Left hindlimb (tissue), 1 donor: ENCODE measurements at places on chromosomes 2 and 18.

GRCh38 chr2:68822207-68822872, 48.9 kb downstream of the BMP10 start:
- DNase-seq = no peak

DNA sequence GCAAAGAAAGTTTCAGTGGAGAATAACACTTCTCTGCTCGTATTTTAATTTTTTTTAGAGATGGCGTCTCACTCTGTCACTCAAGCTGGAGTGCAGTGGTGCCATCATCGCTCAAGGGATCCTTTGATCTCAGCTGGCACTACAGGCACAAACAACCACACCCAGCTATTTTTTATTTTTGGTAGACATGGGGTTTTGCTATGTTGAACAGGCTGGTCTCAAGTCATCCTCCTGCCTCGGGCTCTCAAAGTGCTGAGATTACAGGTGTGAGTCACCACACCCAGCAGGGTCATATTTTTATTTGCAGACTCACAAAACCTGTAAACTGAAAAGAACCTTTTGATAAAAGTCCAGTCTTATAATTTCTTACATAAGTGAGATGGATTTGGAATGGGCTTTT, 2.6 kb downstream of the TRAK2 start:
- DNase-seq = no peak

- no peak for DNase-seq
Observed at GRCh38 chr18:61860302-61860701, 32.5 kb downstream of the RNF152 start.

- DNase-seq = no peak
Observed at GRCh38 chr2:208097313-208097712, 27.0 kb downstream of the CRYGD start.

DNA sequence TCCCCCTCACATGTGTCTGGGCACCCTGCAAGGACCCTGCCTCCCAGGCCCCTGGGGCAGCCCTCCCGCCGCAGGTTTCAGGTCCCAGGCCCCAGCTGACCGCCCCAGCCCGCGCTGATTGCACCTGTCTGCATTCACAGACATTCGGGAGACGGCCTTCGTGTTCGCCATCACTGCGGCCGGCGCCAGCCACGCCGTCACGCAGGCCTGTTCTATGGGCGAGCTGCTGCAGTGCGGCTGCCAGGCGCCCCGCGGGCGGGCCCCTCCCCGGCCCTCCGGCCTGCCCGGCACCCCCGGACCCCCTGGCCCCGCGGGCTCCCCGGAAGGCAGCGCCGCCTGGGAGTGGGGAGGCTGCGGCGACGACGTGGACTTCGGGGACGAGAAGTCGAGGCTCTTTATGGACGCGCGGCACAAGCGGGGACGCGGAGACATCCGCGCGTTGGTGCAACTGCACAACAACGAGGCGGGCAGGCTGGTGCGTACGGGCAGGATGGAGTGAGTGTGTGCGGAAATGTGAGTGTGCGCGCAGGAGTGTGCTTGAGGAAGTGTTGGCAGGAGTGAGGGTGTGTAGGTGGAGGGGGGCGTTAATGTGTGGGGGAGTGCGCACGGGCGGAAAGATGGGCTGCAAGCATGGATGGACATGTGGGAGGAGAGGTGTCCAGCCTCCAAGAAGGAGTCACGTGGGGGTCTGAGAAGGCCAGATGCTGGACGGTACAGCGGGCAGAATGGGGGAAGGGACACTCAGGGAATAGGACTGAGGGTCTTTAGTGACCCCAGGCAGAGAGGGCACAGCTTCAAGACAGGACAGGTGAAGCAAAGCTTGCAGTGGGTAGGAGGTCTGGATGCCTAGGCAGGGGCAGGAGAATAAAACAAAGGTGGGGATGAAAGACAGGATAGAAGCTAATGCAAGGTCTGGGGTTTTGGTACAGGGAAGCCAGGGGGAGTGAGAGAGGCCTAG, 9.0 kb upstream of the WNT10A start:
- DNase-seq = peak; percentile 20

GRCh38 chr18:6370886-6371635, 43.6 kb downstream of the L3MBTL4 start:
- no peak for DNase-seq

DNA sequence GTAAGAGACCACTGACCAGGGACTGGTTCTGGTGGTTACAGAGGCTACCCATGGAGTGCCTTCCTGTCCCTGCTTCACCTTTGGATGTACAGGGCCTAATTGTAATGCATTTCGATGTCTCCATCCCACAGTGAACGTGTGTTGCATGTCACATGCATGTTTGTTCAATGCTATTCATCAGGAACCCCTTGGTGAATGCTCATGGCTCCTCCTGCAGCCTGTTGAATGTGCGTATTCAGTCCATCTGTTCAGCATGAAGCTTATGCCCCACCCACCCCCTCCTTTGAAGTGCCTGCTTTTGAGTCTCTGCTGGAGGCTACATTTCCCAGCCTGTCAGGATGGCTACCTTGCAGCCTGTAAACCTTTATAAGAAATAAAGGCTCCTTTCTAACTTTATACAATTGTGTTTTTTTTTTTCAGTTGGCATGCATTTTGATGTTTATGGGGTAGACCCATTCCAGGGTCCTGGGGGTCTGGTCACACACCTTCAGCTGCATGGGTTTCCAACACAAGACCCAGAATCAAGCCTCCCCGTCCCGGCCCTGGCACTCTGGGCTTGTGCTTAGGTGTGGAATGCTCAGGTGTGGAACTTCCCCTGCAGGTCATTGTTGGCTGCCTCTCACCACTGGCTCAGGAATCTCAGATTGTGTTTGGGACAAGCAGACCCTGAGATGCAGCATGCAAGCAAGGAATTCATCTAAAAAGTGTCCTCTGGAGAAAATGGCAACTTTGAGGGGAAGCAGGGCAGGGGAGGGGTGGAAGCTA, 238.8 kb upstream of the HDAC4 start:
- DNase-seq = no peak

- no peak for DNase-seq
Observed at GRCh38 chr18:35803551-35803950, 168.9 kb upstream of the RMP24 start.

GRCh38 chr2:119250718-119251290, 27.2 kb downstream of the STEAP3 start:
- DNase-seq = no peak

DNA sequence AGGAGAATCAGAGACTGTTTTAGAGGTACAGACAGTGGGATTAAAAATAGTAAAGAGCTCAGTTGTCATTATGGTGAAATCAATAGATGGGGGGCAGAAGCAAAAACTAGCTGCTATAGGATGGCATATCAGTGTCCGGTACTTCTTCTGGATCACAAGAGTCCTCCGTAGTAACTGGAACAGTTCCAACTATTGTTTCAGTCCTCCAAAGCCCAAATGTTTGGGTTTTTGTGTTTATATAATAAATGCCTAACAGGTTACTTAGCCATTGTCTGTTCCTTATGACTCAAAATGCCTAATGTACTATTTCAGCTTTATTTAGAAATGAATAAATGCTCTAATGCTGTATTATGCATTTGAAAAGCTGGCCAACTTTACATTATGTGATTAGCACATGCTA, 401.2 kb downstream of the PTH2R start:
- no peak for DNase-seq

DNA sequence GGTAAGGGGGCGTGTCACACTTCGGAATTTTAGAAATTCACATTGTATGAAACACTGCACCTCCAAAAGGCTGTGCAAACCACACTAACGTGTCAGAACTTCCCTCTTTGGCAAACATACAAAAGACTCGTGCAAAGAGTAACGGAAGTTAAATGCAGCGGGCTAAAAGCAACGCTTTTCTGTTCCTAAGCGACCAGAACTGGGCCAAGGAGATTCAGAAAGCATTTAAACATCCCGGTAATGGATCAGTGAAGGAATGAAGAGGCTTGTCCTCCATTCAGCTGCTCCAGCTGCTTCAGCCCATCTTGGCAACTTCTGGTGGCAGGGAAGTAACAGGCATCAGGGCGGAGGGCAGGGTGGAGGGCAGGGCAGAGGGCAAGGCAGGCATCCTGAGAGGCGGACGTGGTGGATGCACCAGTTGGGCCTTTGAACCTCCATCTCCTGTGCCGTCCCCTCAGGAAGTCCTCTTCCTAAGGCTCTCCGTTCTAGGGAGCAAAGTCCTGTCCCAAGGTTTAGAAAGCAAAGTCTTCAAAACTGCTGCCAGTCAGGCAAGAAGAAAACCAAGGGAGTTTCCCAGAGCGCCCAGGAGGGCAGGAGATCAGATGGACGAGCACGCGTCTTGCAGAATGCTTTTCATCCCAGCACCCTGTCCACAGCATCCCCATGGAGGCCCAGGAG, 230.7 kb downstream of the ZNF516 start:
- DNase-seq = no peak

- DNase-seq = no peak
Observed at GRCh38 chr18:32435631-32436500, 34.8 kb downstream of the GAREM1 start.

- DNase-seq = no peak
Observed at GRCh38 chr2:236605345-236605734, 35.7 kb downstream of the ACKR3 start.

DNA sequence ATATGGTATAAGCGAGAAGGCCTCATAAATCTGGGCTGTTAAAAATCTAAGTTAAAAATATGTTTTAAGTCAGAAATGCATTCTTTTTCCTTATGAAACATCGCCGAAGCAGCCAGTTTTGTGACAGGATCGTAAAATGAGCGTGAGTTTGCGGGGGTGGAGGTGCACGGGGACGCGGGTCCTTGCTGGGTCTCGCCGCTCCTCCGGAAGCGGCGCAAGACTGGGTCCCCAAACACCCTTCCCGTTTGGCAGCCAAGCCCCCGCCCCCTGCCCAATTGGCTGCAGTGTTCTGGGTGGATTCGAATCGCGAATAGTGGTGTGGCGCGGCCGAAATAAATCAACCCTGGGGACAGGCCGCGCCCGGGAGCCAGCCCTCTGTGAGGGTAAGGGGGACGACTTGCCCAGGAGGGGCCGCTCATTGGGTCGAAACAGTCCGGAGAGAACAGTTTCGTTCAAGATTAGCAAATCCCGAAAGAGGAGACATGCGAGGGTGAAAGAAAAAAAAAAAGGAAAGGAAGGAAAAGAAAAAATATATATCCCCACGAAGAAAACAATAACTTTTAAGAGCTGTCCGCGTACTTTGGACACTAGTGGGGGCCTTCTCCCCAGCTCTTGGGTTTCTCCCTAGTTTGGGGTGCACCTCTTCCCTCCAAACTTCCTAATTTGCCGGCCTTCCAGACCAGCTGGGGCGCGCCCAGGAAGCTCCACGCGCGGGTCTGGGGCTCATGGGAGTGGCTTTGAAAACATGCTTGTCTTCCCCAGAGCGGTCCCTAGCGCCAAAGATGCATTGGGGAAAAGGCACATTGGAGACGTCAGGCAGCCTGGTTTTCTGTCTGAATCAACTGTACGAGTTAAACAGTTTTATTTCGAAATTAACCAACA, 3.1 kb upstream of the GATA6 start:
- DNase-seq = no peak
